ENCODE measurements at places on chromosomes 5 and 9.
A peak's percentile ranks its signal among the peaks of the same experiment; 100 is the strongest.

DNA sequence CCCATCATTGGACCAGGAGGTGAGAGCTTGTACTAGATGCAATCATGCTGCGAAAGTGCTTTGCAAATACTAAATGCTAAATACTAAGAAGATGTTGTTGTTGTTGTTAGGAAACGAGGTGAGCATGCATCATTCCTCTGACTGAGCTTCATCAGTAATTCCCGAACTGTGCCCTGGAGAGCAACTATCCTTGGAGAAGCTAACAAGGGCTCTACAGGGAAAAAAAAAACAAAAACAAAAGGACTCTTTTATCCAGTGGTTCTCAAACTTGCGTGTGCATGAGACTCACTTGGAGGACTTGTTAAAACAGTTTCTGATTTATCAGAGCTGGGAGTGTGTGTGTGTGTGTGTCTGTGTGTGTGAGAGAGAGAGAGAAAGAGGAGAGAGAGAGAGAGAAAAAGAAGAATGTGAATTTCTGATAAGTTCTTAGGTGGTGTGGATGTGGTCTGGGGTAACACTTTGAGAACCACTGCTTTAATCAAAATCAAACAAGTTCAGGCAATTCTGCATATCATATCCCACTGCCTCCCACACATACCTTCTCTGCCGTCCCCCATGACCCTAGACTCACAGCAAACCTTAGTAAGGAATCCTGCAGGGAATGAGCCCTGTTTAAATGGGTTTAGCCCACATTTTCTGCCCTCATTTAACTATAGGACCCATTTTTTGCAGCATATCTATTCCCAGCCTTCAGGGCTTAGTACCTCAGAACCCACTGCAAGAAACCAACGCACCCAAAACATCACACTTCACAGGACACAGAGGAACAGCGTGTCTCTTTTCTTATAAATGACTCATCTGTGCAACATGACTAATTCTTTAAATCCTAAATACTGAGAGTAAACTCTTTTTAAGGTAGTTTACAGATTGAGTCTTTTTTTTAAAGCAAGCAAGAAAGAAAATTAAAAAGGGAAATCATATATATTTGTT, 48.9 kb downstream of the PDE6A start:
- DNase-seq, result no peak

DNA sequence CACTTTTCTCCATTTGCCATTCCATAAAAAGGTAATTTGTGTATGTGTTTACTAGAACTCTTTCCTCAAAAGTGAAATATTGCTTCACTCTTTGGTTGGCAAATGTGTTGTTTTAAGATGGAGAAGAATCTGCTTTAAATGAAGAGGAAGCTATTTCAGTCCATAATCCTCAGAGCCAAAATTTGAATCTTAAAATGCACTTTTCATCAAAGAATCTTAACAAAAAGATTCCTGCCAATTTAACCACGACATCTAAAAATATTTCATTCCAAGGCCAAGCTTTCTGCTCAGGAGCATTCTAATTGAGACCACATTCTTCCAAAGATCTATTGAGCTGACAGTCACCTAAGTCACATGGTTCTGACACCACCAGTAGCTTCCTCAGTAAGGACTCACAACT, 7.5 kb downstream of the GABRB2 start:
- no peak for DNase-seq

- DNase-seq, result no peak
Observed at GRCh38 chr9:34671307-34671706, 8.8 kb upstream of the CCL27 start.

DNA sequence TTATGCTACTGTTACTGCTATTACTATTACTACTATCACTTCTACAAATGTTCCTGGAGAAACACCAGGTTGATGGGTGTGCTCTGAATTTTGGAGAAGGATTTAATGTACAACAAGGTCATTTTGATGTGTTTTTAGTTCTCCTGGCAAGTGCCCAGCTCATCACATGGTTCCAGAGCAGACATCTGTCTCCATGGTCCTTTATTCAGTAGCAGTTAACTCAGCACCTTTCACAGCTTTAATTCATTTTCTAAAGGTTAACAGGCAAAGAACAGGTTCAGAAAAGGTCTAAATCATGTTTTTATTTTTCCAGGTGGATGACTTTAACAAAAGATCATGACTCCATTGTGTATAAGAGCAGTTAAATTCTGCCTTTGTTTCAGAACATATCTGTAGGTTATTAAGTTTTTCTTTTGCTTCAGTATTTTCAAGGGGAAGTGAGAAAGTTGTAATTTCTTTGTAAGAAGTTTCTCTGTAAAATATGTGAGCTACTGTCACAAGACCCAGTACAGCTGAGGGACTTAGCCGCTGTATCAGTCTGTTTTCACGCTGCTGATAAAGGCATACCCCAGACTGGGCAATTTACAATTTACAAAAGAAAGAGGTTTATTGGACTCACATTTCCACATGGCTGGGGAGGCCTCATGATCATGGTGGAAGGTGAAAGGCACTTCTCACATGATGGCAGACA, 41.9 kb downstream of the MTRR start:
- no peak for DNase-seq

- peak; percentile 48 for DNase-seq
Observed at GRCh38 chr5:10502578-10502977, 60.9 kb downstream of the ROPN1L start.
